Tibial nerve (tissue), 4 donors: ENCODE measurements at places on chromosomes 6 and 20.

DNA sequence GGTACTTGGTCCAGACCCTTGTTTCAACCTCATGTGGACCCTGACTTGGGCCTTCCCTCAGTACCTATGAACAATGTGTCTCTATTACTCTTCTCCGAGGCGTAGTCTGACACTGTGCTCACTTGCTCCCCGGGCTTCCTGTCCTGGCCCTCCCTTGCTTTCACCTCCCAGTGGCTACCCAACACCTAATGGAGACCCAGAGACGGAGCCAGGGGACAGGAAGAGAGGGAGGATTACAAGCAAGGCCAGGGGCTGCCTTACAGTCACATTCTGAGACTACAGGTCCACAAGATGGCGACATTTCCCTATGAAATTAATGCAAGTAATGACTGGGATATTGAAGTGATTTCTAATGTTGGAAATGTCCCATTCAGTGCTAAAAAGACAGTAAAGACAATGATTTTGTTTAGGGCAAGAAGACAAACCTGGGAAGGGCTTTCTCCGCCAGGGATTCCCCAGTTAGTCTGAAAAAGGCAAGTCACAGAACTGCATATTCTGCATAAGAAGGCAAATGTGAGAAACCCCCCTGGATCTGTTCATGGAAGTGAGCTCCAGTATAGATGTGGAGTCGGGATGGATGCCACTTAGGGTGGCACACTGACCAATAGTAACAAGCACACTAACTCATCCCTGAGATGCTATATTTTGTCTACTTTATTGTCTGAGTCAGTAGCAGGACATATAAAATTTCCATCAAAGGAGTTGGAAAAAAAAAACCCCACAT is 44.0 kb upstream of the ZBTB24 start:
- no peak for DNase-seq

DNA sequence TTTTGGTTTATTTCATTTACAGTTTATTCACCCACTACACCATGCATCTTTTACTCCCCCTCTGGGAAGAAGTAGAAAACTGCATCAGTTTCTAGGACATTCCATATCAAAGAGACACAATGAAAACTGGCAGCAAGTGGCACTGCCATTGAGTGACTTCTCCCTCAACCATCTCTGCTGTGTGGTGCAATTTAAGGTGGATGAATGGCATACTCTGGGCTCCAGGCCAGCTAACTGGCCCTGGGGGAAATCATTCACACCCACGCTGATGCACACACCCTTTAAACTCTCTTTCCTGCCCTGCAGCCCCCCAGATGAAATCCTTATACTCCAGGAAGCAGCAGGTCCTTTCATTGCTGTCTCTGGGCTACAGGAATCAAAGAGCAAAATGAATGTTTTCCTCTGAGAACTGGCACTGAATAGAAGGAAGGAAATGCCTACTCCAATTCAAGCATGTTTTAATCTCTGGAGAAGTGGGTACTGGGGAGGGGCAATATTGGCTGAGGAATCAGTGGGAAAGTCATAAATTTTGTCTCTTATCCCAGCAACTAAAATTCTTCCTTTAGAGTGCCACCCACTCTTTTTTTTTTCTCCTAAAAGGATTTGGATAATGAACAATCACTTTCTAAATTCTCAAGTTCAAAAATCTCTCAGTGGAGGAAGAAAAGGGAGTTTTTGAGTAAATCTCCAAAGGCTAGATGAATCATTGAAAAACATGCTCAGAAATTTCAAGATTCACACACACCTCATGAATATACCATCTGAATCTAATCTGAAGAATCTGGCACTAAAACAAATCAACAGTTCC is 16.9 kb upstream of the RFPL4B start:
- DNase-seq, result no peak

GRCh38 chr20:40814631-40814960 is 125.6 kb upstream of the MAFB start:
- no peak for DNase-seq

DNA sequence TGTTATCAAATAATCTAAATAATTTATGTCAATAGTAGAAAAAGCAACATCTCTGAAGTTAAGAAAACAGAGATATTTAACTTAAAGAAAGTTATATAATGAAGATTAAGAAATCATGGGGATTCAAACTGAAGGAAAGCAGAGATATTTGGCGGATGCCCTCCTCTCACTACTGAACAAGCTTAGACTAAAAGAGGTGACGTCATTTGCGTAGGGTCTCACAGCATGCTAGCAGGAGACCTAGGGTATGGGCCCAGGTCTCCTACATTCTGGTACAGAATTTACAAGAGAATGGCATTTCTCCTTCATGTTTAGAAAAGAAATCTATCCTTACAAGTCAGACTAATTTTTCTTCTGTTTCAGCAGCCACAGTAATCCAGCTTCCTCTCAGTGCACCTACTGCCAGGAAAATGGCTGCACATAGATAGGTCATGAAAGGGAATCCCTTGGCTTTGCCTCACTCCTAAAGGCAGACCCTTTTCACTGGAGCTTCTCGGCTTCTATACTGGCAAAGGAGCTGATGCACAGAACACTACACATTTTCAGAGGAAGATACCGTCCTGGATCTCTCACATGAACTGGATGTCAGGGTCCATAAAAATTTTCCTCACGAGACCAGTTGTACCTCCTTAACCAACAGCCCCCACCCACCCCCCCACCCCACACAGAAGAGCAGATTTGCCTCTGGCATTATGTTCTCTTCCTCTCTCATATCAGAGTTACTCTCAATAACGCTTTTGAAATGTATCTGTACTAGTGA is 41.8 kb upstream of the DST start:
- no peak for DNase-seq

DNA sequence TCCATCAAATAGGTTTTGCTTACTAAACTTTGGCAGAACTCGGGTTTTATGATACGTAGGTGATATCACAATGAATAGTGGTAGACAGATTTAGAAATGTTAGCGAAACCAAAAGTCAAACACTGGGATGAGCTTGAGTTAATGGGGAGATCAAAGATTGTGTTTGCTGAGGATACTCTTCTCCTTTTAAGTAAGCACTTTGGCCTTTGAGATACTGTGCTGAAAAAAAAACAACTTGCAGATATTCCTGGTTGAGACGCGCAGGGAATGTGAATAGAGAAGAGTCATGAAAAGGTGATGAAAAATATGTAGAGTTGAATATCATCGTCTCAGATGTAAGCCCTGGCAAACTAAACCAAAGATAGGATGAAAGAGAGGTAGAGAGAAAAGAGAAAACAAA is 48.3 kb downstream of the TRMT11 start:
- DNase-seq, result no peak

GRCh38 chr20:36744764-36745191 is 1.1 kb downstream of the NDRG3 start:
- DNase-seq, result no peak

GRCh38 chr6:104212977-104213668 is 646.6 kb downstream of the HACE1 start:
- DNase-seq, result no peak

- DNase-seq, result no peak
Measured at GRCh38 chr20:45882469-45883099, 1.6 kb downstream of the ZSWIM1 start.

- DNase-seq, result no peak
Measured at GRCh38 chr6:37174515-37175331, 4.8 kb downstream of the PIM1 start.

DNA sequence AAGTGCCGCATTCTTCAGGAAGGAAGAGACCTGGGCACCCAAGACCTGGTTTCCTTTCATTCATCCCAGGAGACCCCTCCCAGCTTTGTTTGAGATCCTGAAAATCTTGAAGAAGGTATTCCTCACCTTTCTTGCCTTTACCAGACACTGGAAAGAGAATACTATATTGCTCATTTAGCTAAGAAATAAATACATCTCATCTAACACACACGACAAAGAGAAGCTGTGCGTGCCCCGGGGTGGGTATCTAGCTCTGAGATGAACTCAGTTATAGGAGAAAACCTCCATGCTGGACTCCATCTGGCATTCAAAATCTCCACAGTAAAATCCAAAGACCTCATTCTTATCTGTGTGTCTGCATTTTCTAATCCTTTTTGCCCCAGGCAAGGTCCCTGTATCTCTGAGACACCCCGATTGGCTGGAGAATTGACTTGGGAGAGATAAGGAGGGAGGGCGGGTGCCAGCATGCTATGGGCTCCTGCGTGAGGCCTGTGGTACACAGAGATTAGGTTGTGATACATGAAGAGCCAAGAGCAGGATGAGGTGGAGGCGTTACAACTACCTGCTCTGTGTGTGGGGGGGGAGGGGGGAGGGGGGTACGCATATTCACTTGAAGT is 4.8 kb downstream of the MUC21 start:
- DNase-seq, result no peak

DNA sequence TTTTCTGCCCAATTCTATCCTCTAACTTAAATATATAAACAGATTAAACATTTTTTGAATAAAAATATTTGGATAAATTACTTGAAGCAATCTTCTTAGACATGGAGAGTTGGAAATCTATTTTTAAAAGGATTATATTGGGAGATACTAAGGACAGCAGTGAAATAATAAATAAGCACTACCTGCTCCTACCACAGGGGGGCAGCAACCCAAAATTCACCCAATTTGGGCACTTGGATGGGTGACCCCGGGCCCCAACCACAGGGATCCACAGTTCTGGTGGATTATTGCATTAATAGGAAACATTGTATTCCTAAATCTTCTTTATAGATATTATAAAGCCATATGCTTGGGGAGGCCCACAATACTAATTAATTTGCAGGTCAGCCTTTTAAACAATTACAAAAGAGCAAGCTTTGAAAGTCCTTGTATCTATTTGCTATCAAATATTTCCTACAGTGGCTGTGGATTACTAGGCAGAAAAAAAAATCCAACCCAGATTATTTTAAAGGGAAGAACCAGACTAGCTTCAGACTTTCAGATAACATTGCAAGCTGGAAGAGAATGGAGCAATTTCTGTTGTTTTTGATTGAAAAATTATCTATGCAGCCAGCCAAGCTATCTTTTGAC is 66.4 kb upstream of the PDE10A start:
- DNase-seq, result no peak

- no peak for DNase-seq
Measured at GRCh38 chr6:25699649-25700048, 47.6 kb downstream of the SCGN start.

DNA sequence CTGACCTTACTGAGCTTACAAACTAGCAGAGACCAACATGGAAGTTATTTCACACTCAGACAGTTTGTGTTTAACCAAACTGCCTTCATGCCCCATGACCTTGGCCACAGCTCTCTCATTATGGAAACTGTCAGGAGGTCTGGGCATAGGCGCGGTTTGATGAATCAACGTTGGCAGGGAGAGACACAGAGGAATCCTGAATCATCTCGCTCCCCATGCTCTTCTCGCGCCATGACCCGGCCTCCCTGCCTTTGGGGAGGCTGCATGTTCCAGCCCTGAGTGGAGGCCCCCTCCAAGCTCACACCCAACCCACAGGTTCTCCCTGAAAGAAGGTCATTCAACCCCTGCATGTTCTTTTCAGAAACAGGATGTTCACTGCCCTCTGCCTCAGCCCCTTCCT is 15.9 kb upstream of the GDAP1L1 start:
- no peak for DNase-seq

DNA sequence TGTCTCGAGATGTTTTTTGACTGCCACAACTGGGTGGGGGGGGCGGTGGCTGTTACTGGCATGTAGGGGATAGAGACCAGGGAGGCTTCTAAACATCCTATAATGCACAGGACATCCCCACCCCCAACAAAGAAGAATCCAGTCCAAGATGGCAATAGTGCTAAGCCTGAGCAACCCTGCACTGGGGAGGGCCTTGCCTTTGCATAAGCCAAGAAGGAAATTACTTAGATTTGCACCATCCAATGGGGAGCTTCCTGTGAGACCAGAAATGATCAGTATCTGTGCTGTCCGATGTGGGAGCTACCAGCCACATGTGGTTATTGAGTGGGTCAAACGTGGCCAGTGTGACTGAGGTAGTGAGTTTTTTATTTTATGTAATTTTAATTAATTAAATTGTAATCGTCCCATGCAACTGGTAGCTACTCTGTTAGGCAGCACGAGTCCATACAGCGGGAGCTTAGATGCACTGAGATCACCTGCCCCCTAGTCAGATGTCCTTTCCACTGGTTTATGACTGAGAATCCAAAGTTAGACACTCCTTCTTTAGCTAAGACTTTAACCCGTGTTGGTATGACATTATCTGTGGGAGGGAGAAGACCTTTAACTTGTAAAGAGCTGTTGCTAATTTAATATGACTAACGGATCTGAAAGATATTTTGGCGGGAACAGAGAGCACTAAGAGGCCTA is 97.4 kb upstream of the NEDD9 start:
- DNase-seq, result no peak

DNA sequence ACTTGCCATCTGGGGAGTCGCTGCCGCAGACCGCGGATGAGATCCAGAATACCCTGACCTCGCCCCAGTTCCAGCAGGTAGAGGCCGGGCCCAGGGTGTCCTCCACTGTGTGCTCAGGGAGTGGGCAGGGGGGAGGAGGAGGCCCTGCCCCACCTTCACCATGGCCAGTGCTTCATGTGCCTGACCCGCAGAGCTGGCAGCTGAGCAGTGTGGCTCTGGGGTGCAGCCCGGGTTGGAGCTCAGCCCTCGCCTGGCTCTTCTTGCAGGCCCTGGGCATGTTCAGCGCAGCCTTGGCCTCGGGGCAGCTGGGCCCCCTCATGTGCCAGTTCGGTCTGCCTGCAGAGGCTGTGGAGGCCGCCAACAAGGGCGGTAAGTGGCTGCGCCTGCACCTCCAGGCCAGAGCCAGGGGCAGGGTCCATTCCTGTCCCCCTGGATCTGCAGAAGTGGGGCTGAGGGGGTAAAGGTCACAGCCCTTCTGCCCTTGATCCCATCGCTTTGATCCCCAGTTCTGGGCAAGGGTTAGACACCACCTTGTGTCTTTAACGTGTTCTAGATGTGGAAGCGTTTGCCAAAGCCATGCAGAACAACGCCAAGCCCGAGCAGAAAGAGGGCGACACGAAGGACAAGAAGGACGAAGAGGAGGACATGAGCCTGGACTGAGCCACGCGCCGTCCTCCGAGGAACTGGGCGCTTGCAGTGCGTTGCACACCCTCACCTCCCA is 5.5 kb downstream of the ADRM1 start:
- DNase-seq, result no peak

DNA sequence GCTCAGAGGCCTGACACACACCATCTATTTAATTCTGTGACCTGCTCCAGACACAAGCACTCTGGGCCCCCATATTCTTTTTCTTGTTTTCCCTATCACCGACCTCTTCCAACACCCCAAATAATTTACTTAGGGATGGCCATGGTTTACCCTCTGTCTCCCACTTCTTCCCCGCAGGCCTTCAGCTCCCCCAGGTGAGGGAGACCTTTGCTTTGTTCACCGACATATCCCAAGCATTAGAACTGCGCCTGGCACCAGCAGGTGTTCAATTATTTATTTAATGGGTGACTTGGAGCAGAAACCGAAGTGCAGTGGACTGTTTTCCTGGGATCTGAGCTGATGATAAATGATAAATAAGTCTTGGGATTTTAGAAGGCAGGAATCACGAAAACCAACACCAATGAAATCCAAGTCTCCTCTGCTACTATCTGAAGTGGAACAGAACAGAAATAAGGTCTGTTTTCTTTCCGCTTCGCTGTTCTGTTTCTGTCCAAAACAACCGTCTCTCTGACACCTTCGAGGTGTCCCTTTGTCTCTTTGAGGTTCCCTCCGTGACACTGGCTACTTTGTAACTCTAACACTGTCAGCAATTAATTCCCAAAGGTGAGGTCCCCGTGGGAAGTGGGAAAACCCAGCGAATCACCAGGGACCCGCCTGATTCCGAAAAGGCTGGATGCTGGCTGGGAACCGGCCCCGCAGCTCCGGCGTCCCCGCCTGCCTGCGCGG is 1.1 kb upstream of the RIN2 start:
- no peak for DNase-seq
